ENCODE measurements at places on chromosomes 1 and 21.
A peak's percentile ranks its signal among the peaks of the same experiment; 100 is the strongest.

DNA sequence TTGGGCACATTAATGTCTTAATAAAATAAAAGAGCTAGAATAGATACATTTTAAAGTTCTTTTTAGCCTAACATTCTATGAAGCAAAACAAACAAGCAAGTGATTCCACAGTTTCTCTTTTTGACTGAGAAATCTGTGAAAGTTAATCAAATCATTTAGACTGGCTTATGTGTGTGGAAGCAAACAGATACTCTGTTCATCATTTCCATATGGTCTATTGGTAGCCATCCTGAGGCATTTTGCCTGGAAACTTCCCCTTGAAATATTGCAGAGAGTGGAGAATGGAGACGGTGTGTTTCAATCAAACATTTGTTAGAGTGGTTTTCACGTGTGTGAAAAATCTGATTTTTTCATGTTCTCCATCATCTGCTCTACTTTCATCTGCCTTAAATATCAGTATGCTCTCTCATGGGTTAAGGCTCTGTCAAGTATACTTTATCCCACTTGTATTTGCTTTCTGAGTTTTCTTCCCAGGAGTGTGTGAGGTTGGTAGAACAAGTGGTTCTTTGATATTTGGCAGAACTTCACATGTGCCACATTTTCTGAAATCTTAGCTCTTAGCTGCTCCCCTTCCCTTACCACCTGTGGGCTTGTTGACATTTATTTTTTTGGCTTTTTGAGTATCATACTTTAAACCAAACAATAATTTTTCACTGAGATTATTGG lies 139.1 kb upstream of the PTGFR start:
- no peak for DNase-seq

GRCh38 chr1:242432491-242433095 lies 91.9 kb downstream of the PLD5 start:
- no peak for DNase-seq

DNA sequence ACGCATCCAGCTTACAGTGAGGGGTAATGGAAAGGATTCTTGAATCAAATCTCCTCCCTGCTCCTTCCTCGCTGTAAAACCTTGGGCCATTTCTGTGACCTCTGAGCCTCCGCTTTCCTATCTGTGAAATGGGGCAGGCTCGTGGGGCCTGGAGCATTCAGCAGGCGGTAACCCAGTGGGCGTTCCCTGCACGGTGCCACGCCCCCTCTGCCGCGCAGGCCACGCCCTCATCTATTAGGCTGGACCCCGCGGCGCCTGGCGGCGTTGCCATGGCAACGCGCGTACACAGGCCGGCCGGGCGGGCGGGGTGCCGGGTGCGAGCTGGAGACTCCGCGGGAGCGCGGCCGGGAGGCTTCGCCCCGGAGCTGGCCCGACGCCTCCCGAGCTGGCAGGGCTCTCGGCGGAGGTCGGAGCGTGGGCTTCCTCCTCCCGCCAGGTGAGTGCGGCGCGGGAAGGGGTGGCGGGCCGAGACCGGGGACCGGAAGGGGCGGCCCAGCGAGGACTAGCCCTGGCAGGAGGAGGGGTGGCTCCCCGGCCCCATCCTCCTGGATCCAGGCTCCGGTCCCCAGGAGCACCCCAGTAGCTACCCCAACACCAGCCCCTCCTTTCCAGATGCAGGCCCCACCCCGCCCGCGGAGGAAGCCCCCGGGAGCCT lies at the start of gene FHAD1:
Gene FHAD1, plus strand, starts transcription at position 264 of the 655 bp plus-strand sequence. CDS start 4,562 bp downstream, outside the sequence.
- peak; percentile 47 for DNase-seq

- DNase-seq = peak; percentile 94
Measured at GRCh38 chr1:1630191-1630964, 1.6 kb upstream of the MMP23B start.

DNA sequence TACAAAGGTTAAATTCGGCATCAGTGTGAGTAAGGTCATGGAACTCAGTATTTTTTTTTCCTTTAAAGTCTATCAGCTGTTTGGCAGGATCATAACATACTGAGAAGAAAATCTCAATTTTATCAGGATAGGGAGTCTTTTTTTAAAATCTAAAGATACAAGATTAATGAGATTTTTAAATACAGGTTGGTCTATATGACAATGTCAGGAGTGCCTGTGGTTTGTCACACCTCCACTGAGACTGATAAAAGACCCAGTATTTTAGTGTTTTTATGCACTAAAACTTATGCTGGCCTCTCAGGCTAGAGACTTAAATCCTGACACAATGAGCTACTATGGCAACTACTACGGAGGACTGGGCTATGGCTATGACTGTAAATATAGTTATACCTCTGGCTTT lies at the start of gene KRTAP20-3:
Gene KRTAP20-3, plus strand, starts transcription at position 301 of the 400 bp plus-strand sequence.
- DNase-seq = no peak

- no peak for DNase-seq
Measured at GRCh38 chr1:74818661-74819456, 85.9 kb downstream of the TYW3 start.

- DNase-seq = no peak
Measured at GRCh38 chr1:43359696-43360095, 915 bp downstream of the CDC20 start.

DNA sequence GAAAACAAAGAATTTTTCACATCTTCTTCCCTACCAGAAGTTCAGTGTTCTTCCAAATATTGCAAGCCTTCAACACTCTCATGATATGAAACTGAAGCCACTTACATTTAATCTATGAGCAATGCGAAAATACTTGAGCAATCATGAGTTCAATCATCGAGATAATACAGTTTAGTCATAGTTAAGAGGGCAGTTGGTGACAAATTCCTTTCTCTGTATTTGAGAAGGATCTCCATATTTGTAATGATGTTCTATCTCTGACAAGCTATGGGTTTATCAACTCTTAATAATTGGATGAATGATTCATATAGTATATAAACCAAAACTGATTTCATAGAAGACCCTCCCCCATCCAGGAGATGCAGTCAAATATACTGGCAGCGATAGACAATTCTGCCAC lies 29.7 kb upstream of the PYHIN1 start:
- no peak for DNase-seq

GRCh38 chr1:112507336-112507735 lies 1.4 kb upstream of the WNT2B start:
- no peak for DNase-seq

DNA sequence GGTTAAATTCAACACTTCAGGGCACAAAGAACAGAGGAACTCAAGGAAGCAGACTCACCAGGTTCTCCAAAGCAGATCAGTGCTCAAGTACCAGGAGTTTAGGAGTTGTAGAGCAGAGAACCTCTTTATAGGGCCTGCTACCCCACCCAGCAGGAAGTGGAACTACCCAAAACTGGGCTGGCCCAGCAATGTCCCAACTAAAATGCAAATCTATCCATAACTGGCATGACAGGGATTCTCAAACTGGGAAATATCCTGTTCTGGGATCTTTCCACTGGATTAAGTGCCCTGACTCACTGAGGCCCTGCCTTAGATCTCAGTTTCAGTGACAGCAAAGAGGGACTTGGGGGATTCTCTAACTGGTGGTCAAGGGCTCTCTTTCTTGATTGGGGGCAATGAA lies at the start of gene SPRR2E:
Gene SPRR2E, minus strand, starts transcription at position 101 of the 400 bp plus-strand sequence. CDS start 775 bp downstream, outside the sequence.
- DNase-seq = no peak

DNA sequence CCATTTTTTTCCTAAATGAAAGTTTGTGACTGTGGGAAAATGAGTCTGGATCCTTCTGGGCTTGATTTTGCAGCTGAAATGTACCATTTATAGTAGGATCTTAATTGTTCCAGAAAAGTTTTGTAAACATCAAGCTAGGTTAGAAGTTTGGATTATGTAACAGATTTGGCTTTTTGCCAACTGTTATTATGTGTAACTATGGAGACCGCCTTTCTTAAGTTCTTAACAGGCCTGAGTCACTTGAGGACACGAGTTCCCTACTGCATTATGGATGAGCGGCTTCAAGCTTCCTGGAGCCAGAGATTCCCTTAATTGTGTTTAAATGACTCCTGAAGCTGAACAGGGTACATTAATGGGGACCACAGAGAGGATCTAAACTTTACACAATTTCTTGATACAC lies 22.2 kb downstream of the SLC25A33 start:
- DNase-seq = no peak

DNA sequence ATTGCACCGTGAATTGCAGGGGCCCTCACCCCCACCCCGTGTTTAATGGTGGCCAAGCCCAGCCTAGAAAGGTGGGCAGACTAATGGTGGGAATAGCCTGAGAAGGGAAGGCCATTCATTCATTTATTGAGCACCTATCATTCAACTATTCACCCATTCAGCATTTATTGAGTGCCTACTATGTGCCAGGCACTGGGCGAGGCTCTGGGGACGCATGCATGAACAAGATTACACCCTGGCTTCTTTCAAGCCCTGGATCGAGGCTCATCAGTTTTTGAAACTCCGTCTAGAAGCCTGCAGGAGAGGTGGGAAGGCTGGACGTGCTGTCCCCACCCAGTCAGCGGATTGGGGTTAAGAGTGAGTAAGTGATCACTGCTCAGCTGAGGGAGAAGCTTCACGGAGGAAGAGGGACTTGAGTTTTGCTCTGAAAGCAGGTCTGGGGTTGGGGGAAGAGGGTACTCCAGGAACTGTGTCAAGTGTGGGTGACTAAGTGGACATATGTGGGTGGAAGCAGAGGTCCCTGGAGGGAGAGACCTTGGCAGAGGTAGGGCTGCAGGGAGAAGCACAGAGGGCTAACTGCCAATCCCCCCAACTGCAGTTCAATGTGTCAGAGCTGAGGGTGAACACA lies 35.6 kb downstream of the MEF2D start:
- no peak for DNase-seq

- no peak for DNase-seq
Measured at GRCh38 chr1:33176362-33176850, 5.4 kb downstream of the TRIM62 start.

- no peak for DNase-seq
Measured at GRCh38 chr21:41894922-41895557, 15.9 kb upstream of the PRDM15 start.

DNA sequence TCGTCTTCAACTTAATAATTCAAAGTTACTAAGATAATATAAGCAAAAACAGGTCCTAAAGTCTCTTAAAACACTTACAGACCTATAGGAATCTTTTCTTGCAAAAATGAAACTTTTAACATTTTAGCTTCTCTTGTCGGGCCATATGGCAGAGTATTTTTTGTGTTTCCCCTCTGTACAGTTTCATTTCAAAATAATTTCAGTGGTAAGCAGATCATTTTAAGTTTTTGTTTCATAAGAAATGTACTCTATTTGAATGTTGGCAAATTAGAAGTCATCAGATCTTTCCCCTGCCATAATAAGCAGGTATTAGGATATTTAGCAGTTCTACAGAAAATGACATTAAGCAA lies 37.9 kb downstream of the RGL1 start:
- no peak for DNase-seq

GRCh38 chr1:216945538-216946080 lies 222.4 kb upstream of the ESRRG start:
- no peak for DNase-seq

DNA sequence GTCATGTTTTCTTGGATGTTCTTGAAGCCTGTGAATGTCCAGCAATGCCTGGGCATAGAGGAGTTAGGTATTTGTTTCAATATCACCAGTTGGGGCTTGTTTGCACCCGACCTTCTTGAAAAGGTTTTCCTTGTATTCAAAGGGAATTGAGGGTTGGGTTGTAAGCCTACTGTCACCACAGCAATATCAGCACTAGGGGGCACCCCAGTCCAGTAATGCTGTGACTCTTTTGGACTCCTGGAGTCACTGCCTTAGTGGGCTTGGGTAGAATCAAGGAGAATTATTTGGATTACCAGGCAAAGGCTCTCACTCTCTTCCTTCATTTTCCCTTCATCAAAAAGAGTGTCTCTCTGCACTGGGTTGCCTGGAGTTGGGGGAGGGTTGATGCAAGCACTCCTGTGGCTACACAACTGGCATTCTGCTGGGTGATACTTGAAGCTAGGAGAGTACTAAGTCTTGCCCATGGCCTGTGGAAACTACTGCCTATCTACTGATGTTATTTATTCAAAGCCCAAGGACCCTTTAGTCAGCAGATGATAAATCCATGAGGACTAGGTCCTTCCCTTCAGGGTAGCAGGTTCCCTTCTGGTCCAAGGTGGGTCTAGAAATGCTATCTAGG lies 34.5 kb downstream of the OR10R2 start:
- peak; percentile 32 for DNase-seq

DNA sequence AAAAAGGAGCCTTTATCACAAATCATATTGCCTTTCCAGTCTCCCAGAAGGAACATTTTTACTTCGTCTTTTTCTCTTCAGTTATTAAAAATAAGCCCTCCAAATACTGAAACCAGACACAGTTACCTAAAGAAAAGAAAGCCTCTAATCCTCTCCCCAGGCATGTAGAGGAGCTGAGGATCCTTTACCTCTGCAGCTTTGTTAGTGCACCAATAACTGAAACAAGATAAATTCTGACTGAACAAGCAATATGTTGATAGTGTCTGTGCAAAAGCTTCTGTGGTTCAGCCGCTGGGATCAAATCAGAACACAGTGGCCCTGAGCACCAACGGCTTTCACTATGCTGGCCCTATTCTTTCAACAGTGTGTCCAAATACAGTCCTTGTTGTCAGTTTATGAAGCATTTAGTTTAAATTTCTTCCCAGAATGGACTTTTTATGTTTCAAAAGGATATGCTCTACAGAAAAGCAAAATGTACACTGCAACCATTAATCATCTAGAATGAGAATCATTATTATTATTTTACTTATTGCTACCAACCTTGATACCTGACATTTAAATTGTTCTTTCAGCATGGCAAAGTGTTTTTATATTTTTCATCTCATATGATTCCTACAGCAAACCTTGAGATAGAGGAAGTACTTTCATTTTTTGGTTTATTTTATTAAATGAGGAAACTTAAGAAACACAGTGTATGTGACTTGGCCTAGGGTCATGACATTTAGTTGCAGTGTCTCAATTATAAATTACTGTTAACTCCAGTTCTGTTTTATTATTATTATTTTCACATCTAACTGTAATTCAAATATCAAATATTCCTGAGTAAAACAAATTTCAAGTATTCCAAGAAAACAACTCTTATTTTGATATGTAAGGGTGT lies 217.9 kb downstream of the NEGR1 start:
- DNase-seq = no peak

- no peak for DNase-seq
Measured at GRCh38 chr1:209736490-209737117, 19.2 kb upstream of the TRAF3IP3 start.

- no peak for DNase-seq
Measured at GRCh38 chr1:38587766-38588165, 271.8 kb downstream of the RRAGC start.

DNA sequence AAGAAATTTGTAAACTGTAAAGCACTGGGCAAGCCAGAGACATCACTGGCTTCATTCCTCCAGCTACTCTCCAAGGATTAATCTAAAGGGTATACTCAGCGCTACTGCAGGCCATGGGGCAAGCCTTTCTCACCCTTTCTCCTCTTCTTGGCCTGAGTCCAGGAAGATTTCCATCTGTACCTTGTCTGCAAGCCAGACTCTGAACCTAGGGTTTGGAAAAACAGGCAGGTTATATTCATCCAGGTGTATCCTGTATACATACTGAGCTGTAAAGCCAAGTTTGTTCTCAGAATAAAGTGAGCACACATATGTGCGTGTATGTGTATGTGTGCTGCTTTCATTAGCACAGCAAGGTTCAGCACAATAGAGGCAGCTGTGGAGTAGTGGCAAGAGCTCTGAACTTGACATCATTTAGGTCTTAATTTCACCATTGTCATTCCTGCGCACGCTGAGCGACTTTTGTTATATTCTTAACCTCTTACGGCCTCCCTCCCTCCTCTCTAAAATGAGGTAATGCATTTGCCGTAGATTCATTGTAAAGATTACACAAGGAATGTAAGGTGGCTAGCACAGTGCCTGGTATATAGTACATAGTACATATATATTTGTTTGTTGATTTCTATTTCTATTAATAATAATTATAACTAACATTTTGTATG lies 128.1 kb upstream of the JUN start:
- DNase-seq = no peak

All from stimulated activated CD4-positive, alpha-beta T cell treated with anti-CD3 and anti-CD28 coated beads, Interleukin-1b, Interleukin-23, amount 100 ng/mL, for 48 hours (primary cell).